ENCODE measurements at places on chromosomes 1 and 21. TPM values are rescaled to one million over a fixed set of nuclear protein-coding genes. Genes with fewer than 3 reads are reported as not detected.
A peak's percentile ranks its signal among the peaks of the same experiment; 100 is the strongest.

The USP21 gene
- total RNA-seq: 16.4 TPM

DNA sequence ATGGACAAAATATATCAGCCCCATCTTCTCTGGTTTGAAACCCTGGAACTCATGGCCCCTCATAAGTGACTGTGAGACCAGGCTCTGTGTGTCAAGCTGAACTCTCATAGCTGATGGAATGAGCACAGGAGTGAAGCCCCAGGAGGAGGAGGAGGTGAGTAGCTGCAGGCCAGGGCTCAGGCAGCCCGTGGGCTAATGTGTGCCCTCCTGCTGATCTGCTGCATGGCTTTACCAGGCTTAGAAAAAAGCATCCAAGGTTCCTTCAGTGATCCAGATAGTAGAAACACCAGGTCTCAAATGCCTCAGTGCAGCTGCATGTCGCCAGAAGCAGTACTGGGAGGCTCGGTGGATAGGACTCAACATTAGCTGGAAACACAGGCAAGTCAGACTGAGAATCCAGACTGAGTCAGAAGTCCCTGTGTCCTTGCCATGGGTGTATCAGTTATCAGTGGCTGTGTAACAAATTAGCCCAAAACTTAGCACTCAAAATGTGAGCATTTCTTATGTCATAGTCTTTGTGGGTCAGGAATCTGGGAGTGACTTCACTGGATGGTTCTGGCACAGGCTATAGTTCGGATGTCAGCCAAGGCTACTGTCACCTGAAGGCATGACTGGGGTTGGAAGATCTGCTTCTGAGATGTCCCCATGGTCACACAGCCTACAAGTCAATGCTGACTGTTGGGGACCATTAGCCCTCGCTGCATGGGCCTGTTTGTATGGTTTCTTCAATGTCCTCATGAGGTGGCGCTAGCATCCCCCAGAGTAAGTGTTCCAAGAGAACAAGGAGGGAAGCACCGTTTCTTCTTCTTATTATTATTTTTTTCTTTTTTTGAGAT, 255.4 kb upstream of the IRF2BP2 start:
- DNase-seq: no peak

The IL19 gene
- total RNA-seq: not detected

DNA sequence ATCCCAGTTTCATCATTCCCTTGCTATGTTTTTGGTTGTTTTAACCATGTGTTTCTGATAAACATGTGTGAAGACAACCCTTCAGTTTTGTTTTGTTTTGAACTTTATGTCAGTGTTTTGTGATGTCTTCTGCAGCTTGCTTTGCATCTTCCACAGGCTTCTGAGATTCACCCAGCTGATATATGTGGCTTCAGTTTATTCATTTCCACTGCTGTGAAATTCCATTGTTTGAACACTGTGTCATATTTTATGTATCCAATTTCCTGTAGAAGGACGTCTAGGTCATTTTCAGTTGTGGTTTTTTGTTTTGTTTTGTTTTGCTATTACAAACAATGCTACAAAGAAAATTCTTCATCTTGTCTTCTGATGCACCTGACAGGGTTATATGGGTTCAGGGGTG, 27.2 kb upstream of the SLC26A9 start:
- DNase-seq: no peak

DNA sequence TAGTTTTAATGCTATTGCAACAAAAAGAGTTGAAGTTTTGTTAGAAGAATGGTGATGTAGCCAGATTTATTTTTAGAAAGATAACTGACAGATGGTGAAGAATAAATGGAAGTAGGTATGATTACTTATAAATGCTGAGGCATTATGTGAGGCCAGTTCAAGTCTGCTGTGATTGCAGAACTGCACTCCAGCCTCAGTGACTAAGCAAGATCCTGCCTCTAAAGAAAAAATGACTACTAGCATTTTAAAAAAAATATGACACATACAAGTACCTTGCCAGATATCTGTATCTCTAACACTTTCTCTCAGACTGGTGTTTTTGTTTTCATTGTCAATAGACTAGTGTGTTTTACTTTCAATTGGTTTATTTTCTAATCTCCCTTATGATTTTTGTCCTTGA, 1242.4 kb upstream of the ADGRL4 start:
- no peak for DNase-seq

DNA sequence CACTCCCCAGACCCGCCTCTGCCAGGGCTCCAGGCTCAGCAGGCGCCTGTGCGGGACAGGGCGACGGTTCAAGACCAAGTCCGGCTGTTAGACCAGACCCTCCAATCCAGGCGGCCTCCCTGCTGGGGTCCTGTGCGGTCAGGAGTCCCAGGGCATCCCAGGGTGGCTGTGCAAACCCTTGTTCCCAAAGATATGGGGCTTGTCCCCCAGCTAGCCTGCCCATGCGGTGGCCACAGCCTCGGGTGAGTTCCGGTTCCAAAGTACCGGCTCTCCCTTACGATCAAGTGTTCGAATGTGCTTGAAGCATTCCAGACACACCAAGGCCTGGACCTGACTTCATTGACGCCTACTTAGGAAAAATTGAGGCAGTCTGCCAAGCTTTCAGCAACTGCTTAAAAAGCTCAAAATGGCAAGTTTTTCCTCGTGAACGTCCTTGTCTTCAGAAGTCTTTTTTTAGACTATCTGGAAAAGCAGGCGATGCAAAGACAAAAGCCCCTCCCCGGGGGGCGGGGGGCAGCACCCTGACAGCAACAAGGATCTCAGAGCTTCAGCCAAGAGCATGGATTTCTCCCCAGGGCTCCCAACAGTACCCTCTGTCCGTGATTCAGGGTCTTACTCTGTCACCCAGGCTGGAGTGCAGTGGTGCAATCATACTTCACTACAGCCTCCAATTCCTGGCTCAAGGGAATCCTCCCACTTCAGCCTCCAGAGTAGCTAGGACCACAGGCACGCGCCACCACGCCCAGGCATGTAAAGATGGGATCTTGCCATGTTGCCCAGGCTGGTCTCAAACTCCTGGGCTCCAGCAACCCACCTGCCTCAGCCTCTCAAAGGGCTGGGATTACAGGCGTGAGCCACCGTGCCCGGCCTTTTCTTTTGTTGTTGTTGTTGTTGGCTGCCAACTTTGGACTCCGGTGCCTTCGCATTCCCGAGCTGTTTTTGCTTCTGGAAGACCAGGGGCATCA, 2.3 kb downstream of the FAAP20 start:
- peak; percentile 53 for DNase-seq

GRCh38 chr21:45283035-45283610, 4.6 kb downstream of the POFUT2 start:
- DNase-seq: no peak

DNA sequence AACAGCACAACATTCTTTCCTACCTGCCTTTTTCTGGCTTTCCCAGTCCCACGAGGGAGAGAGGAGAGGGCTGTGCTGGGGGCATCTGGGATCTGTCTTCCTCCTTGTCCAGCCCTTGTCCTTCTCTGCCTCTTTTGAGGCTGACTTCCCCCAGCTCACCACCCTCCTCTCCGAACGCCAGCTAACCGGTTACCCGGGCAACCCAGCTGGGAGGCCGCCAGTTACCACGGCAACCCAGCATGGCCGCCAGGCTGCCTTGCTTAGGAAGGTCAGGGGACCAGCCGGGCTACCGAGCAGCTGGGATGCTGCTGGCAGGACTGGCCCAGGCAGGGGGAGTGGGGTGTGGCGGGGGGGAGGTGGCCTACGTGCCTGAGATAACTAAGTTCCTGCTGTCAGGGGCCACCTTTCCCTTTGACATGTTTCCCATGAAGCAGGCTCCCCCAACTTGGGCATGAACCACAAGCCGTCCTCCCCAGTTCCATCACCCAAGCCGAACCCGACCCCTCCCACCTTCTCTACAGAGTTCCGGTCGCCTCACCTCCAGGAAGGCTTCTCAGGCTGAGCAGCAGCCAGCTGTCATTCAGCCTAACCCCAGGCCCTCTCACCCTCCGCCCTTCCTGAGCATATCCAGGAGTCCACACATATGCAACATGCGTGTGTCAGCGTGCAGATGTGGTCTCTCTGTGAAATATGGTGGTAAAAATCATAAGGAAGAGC, 8.7 kb downstream of the PLEKHA6 start:
- DNase-seq: peak; percentile 82

GRCh38 chr1:229812693-229813092, 186.6 kb downstream of the URB2 start:
- DNase-seq: no peak

DNA sequence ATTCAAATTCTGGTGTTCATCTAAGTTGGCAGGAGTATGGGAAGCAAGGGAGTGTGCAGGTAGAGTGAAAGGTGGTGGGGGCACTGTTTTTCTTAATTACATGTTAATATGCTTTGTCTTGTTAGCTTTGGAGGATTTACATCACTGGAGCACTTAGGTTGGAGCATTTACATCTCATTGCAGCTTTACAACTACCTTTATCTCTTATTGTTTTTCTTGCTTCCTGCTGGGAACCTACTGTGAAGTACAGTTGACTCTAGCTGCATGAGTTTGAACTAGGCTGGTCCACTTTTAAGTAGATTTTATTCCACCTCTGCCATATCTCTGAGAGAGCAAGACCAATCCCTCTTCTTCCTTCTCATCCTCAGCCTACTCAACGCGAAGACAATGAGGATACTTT, 554.8 kb upstream of the B3GALT2 start:
- DNase-seq: no peak

DNA sequence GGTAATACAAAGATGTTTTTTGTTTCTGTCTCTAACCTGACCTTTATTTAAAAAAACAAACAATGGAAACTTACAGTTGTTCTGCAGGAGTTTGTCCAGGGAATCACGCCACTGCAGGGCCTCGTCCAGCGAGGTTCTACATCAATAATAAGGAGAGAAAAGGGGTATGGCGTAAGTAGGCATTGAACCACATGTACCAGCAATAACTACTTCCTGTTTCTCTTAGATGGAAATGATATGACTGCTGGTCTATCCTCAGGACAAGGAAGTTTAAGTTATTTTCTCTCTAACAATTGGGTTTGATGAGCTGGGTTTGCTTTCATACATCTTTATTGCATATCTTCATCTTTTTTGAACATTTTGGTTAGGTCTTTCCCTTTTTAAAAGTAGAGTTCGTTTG, 40.9 kb downstream of the RGS5 start:
- DNase-seq: no peak

DNA sequence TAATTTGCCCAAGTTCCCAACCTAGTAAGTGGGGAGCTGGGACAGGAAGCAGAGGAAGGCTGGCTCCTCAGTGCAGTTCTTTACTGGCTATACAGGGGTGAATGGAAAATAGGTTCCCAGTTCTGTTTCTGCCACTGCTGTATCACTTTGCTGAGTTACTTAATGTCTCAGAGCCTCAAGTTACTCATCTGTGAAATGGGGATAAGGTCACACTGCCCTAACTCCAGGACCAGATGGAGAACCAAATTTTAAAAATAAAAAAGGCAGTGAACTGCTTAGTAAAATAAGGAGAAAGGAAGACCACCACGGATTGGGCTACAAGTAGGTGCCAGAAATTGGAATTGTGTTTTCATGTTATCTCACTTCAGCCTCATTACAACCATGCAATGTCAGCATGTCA, 147.8 kb downstream of the OMA1 start:
- no peak for DNase-seq

DNA sequence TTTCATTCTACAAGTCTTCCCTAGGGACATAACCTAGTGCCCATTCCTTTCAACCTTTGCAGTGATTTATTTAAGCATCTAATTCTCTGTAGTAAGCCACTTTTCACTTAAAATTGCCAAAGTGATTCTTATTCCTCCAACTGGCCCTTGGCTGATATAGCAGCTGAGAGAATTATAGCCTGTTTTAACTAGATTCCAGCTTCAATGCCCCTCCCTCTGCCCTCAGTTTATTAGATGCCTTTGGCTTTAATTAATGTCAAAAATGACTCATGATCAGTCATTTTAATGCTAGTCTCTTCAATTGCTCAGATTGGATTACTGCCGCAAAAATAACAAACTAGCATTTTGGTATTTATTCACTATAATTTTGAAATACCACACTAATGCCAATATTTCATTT, 145.4 kb upstream of the KCTD3 start:
- DNase-seq: no peak

The OR2T33 gene
- total RNA-seq: not detected

GRCh38 chr1:170857955-170858354, 77.4 kb upstream of the MROH9 start:
- DNase-seq: no peak

The GJA9 gene
- total RNA-seq: not detected

- no peak for DNase-seq
Measured at GRCh38 chr1:63199706-63200335, 122.5 kb upstream of the FOXD3 start.

The ACOT11 gene
- 20.9 TPM for total RNA-seq

DNA sequence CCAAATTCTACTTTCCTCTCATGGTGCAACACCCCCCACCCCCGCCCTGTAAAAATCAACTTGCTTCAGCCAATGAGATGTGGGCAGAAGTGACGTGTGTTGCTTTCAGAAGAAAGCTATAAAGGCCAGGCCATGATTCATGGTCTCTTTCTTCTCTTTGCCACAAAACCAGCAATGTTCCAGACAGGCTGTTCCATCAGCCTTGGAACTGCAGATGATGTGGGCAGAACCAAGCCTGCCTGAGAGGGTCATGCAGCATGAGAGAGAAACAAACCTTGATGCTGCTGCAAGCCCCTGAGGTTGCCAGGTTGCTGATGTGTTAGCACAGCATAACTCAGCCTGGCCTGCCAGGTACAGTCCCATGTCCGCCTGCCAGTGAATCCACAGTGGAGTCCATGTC, 41.8 kb downstream of the MIS18A start:
- DNase-seq: no peak

DNA sequence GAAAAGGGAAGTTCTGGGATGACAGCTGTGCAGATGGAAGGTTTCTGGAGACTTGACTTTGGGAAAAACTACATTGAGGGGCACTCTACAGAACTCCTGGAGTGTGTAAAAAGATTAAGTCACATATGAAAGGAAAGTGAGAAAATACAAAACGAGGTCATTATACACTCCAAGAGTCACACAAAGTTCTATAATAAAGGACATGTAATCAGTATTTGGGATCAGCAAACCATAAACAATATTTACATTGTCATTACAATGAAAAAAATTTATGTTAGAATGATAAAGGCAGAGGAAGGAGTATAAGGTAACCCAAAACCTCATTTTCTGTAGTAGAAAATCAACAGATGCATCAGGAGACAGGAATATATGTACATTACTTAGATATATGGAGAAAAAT, 22.8 kb downstream of the NUP133 start:
- DNase-seq: no peak

DNA sequence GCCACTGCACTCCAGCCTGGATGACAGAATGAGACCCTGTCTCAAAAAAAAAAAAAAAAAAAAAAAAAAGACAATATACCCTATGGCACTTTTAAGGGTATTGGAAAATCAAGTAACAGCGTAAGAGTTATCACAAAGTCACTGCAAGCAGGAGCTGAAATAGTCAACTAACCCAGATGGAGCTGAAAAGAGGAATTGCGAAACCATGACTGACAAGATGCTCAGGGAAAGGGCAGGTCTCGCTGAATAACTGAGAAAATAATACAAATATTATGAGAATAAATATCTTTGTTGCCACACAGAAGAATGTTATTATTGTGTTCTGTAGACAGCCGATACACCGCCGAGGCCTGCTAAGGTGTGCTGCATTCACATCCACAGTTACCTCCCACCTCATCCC, 17.8 kb downstream of the HLCS start:
- no peak for DNase-seq

Data from aorta (tissue), 5 donors.